ENCODE measurements at places on chromosomes 16 and 17. TPM values are rescaled to one million over a fixed set of nuclear protein-coding genes. Genes with fewer than 3 reads are reported as not detected.

Gene USP43
- polyA plus RNA-seq = 4.7 TPM

Gene LRRC37A
- 6.2 TPM for polyA plus RNA-seq

Gene WNT3
- polyA plus RNA-seq = 9.3 TPM

Gene KIF19
- 5.7 TPM for polyA plus RNA-seq

Gene AURKB
- 22.6 TPM for polyA plus RNA-seq

Gene SOST
- not detected for polyA plus RNA-seq

Gene TMEM98
- 202 TPM for polyA plus RNA-seq

Gene GFAP
- 0.34 TPM for polyA plus RNA-seq

Gene TP53TG3
- polyA plus RNA-seq = not detected

Gene TRIM72
- polyA plus RNA-seq = 0.10 TPM

Gene PPM1E
- polyA plus RNA-seq = 1.2 TPM

Gene TERF2IP
- 56.8 TPM for polyA plus RNA-seq

Gene TNFRSF13B
- polyA plus RNA-seq = 0.07 TPM

Gene PDP2
- 9.6 TPM for polyA plus RNA-seq

Gene KRT39
- polyA plus RNA-seq = not detected

Gene NPLOC4
- 47.8 TPM for polyA plus RNA-seq

Gene ARHGAP44
- 3.2 TPM for polyA plus RNA-seq

Gene FAM20A
- polyA plus RNA-seq = 10.2 TPM

Gene PNPO
- polyA plus RNA-seq = 38.7 TPM

Gene RAI1
- 26.2 TPM for polyA plus RNA-seq

Measured in large intestine (tissue), 12 donors.